Nucleus accumbens (tissue), 56 donors: ENCODE measurements at places on chromosomes 16 and 17.

DNA sequence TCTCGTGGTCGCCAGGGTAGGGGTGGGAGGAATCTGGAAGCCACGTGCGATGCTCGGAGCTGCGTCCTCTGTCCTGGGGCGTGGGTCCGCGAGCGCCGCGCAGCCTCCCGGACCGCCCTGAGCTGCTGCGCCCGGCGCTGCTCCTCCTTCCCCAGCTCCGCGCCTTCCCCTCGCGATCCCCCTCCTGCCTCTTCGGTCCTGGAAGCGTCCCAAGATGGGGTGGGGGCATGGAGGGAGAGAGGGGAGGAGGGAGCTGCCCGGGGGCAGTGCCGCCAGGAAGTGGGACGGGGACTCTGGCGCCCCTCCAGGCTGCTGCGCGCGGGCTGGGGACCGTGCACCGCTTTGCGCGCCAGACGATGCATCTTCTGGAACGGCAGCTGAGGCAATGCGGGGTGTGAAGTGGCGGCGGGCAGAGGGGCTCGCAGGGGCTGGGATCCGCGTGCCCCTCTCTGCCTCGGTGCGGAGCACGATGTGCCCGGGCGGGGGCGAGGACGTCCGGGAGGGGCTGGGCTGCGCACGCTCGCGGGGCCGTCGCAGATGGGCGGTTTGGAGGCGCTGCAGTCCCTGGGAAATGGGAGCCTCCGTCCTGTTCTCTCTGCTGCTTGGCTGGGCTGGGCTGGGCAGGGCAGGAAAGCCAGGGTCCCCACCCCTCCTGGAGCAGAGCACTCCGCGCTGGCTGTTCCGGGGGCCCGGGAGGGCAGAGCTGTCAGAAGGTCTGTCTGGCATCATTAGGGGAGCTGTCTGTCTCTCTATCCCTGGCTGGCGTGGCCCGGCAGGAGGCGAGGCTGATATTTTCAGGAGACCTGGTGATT, 388.0 kb downstream of the SEC14L1 start:
- DNase-seq, result no peak

GRCh38 chr17:33725675-33726271, 432.7 kb upstream of the ASIC2 start:
- no peak for DNase-seq

- no peak for DNase-seq
These were observed 2.0 kb downstream of the CCDC102A start for GRCh38 chr16:57534337-57534880.

- peak; percentile 26 for DNase-seq
These were observed 33.9 kb downstream of the CMTM4 start for GRCh38 chr16:66662445-66663194.

DNA sequence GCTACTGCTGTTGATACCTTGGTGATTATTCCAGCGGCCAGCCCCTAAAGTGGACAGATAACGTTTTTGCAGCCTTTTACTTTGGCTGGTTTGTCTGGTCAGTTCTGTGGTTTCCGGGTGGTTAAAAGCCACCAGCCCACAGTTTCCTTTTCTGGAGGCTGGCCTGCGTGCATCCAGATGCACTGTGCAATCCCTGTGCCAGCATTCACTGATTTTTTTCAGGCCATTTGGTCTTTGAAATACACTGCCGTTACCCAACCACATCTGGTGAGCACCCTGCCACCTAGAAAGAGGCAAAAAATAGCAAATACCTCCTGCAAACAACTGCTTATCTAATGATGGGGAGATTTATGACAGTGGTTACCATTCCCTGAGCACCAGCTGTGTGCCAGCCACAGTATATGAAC, 797 bp downstream of the NUDT7 start:
- DNase-seq, result peak; percentile 24

DNA sequence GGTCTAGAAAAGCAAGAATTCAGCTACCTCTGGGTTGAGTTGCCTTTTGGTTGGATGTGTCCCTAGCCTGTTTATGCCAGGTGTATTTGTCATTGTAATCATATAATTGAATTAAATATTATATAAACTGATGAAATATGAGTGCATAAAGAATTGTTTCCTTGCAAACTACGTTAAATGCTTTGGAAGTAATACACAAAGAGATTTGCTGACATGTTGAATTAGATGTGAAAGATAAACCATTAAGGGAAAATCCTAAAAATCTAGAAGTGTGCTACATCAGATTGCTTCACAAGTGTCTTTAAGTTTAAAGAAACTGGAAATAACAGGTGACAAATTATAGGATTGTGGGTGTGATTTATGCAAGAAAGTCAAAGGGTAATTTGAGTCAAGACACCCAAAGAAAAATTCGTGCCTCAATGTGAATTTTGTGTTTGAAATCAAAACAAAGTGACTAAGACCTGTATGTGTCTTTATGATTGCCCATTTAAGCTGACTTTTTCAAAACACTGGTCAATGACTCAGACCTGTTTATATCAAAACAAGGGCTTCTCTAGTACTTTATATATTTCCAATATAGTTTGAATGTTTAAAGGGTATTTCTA, 5.1 kb upstream of the PYY start:
- DNase-seq, result no peak
